ENCODE measurements at places on chromosomes 2 and 18.

GRCh38 chr2:68125821-68126220 lies 31.9 kb upstream of the PNO1 start:
- DNase-seq: no peak

GRCh38 chr18:12233378-12233777 lies 20.8 kb upstream of the CIDEA start:
- no peak for DNase-seq

DNA sequence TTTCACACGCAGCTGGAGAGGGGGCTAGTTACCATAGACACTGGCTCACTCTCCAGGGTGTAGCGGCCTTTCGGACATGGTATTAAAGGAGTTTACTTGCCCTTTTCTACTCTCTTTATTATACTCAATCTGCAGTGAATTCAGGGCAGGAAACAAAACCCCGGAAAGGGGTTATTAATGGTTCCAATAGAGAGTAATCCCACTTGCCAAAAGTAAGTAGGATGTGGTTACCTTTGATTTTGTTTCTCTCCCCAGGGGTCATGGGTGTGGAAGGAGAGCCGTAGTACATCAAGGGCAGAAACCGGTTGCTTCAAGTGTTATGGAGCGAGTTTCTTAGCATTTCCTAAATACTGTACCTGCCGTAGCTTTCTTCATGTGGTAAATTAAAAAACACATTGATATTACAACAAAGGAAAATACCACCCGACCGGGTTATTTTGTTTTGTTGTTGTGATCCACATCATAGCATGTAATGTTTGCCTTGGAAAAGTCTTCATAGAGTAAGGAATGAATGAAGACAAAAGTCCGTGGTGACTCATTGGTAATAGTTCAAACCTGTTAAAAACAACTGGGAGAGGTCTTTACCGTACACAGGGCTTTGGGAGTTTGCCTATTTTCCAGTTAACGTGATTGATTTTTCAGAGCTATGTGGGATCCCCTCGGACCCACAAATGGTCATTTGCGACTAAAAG lies 71.5 kb downstream of the SLC4A3 start:
- DNase-seq: no peak

DNA sequence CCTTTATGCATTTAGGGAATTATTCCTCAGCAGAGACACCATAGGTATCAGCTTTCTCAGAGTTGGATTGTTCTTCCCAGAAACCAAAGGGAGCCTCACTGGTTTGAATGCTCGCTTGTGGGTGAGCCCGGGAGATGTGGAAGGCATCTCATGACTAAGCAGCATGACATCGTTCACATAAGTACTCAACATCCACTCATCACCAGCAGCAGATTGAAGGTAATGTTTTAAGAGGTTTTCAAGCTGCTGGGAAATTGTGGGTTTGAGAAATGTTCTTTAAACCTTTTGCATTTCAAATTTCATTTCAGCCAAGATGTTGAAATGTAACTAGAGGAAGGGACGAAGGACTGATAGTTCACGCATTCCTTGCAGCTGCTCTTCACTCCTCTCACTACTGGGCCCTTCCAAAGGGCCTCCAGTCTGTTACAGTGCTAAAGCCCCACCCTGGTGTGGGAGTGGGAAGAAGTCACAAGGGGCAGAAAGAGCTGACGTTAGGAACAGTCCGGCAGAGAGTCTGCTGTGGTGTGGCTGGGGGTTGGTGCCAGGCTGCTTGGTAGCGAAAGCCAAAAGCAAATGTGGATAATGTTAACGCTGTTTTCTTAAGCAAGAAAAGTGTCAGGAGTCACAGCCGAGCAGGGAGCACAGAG lies 324.5 kb upstream of the EPHA4 start:
- DNase-seq: no peak

GRCh38 chr18:38956068-38956467 lies 1390.5 kb upstream of the CELF4 start:
- no peak for DNase-seq

- DNase-seq: no peak
Measured at GRCh38 chr2:29777161-29777560, 144.2 kb downstream of the ALK start.

DNA sequence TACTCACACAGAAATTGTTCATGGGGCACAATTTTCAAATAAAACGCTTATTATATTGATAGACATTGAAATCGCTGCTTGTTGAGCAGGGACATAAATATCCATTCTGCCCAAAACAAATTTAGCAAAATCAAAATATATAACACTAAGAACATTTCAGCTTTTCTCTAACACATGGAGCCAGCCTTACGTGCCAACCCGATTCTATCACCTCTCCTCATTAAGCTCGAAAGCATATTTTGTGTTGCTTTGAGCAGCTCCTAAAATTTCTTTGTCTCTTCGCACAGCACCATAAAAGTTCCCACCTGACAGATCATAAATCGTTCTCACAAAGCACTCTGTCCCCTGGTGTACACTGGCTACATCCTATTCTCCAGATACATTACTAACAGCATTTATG lies 1034.4 kb upstream of the KLHL29 start:
- DNase-seq: no peak

DNA sequence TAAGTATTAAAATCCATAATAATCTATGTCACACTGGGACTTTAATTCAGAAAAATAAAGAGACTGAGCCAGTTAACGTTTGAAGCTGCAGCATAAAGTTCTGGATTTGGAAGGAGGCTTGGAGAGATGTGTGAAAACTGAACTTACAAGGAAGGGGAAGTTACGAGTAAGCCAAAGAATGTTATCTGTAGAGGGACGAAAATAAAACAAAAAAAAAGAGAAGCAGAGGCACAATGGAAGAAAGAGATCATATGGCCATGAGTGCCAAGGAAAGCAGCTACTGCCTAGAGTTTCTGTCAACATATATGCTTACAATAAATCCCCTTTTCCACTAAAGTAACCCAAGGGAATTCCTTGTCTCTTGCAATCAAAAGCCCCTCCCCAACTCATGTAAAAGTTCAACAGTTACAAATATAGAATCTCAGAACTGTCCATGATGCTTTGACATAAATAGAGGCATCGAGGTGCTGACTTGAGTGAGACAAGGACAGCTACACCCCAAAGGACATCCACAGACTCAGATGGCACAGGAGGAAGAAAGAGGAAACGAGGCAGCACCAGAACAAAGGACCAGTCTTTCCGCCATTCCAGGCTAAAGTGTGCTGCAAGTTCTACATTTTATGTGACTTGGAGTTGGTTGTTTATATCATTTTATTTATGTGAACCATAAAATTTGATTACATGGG lies 16.1 kb upstream of the ARL5A start:
- DNase-seq: peak; percentile 73

DNA sequence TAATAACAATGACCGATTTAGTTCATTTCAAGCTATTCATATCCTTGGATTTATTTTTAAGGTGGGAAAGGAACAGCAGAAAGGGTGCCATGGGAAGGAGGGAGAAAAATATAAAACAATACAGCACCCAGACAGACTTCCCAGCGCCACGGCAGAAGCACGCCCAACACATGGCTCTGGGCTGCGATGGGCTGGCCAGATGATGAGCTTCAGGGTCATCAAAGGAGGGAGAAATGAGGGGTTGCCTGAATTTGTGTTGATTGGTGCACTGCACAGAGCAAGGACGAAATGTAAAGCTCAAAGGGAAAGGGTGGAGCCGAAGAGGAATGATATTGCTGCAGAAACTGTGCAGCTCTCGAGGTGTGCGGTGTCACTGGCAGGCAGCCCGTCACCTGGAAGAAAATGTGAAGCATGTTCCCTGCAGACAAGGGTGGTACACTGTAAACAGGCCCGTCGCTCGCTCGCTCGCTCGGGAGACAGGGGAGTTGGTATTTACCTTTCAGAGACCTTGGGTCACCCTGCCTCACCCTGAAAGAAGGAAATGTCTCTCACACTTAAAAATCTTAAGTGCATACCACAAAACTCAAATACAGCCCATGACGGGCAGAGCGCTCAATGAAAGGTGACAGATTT lies 195.5 kb upstream of the CTAGE1 start:
- DNase-seq: no peak

DNA sequence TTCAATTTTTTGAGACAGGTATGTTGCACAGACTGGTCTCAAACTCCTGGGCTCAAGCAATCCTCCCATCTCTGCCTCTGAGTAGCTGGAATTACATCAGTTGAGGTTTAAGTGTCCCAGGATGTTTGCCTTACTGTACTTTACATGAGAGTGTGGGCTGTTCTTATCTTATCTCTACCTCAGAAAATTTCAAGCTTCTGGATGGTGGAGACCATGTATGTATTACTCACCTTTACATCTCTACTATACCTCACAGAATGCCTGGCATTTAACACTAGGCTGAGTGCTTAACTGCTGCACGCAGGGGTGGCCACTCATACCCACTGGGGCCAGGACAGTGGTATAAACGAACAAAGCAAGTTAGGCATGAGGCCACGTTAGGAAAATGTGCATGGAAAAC lies 272.0 kb upstream of the RAB12 start:
- DNase-seq: no peak

DNA sequence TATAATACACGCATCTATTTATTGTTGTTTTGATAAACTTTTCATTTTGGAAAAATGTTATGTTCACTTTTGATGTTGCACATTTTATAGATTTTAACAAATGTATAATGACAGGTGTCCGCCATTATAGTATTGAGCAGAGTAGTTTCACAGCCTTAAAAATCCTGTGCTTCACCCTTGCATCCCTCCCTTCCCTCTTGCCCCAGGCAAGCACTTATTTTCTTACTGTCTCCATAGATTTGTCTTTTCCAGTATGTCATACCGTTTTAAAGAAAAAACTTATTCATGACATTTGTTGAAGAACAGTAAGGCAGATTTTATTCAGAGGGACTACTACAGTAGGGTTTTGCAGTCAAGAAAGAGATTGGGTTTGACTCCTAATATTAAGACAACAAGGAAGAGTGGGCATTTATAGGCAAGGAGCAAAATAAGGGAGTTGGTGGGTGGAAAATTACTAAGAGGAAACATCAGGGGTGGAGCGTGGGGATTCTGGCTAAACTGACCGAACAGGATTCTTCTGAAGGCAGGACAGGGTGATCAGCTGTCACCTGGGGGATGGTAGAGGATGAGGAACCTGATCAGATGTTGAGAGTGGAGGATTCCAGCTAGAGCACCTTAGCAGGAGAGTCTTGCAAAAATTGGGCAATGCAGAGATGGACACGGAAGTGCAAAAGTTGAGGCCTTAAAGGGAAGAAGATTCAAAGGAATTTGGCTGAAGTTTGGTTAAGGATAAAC lies 108.8 kb downstream of the NCK2 start:
- no peak for DNase-seq
